ENCODE measurements at places on chromosomes 3 and 15.
A peak's percentile ranks its signal among the peaks of the same experiment; 100 is the strongest.

GRCh38 chr15:31605467-31605931 is 278.9 kb downstream of the KLF13 start:
- DNase-seq: no peak

DNA sequence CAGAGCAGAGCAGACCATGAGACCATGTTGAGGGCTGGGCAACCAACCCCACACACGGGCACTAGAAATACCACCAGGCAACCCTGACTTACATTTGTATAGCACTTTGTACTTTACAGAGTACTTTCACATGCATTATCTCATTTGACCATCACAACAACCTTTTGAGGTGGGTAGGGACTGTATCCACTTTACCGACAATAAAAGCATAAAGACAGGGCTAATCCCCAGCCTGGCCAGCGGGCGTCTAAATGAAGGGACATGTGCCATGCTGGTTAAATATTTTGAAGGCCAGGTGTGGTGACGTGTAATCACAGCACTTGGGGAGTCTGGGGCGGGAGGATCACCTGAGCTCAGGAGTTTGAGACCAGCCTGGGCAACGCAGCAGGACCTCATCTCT is 23.6 kb downstream of the RASGRP1 start:
- no peak for DNase-seq

GRCh38 chr15:101276501-101277037 is 716 bp downstream of the SELENOS start:
- peak; percentile 20 for DNase-seq

DNA sequence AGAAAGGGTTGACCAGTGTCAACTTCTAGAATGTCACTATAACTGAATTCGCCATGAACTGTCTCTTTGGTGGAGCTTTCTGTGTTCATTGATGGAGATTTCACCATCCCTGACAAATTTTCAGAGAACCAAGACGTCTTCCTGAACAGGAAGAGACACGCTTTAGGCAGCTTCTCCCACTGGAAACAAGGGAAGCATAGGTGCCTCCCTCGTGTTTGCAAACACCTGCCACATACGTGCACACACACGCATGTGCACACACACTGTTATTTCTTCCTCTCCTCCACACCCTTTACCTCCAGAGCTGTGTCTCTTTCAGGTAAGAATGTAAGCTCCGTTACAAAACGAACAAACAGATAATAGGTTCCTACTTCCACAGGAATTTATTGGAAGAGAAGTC is 15.6 kb downstream of the ARRDC4 start:
- no peak for DNase-seq

- peak; percentile 40 for DNase-seq
Observed at GRCh38 chr3:58307639-58308215, 1.4 kb downstream of the HTD2 start.

DNA sequence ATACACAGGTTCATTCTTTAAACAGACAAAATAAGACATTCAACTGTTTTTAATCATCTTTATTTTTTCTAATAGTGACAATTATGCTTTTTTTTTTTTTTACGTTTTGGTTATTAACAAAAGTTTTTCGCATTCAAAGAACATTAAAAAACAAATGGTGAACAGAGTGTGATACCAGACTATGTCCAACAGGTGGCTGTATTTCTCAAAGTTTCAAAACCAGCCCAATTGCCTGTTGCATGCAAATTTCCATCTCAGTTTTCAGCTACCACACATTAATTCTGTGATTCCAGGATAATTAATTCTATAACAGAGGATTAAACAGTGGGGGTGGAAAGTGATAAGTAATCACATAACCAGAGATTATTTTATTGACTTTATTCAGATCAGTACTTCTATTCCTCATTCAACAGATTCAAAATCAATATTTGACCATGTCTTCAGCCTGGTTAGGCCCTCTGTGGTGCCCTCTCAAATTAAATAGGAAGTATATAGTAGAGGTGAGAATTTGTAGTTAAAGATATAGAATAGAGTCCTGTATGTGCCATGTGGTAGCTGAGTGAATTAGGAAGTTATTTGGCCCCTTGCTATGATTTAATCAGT is 122.2 kb upstream of the DCBLD2 start:
- DNase-seq: peak; percentile 34

GRCh38 chr3:45131201-45131600 is 15.0 kb downstream of the CDCP1 start:
- DNase-seq: no peak

DNA sequence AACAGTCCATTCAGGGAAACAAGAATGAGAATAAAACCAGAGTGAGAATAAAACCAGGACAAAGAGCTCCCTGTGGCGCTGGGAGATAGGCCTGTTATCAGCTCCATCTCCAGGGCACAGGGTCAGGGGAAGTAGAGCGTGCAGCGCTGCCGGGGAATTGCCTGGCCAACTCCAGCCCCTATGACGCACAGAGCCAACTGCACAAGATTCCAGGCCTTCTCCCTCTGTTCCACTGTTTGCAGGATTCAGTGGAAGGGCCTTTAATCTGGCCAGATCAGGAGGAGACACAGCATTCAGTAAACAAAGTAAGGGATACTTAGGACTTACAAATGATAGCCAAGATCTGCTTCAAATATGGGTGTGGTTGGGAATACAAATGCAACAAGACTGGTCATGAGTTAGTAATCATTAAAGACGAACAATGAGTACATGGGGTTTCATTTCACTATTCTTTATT is 49.4 kb downstream of the ITGB5 start:
- peak; percentile 77 for DNase-seq

Measured in mammary epithelial cell (primary cell).